ENCODE measurements at places on chromosomes 5 and 9.

DNA sequence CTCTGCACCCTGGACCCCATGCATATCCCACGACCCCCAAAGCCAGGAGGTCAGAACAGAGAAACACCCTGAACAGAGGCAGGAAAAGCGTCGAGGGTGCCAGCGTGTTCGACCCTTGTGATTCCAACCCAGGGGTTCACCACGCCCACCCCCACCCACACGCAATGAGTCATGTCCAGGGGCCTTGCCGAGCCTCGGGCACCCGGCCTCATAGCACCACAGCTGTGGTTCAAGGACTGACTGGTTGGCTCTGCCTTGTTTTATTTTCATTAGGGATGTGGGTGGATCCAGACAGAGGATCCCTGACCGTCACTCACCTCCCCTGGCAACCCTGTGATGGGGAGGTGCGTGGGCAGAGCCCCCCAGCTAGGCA, 9.5 kb upstream of the QSOX2 start:
- no peak for DNase-seq

DNA sequence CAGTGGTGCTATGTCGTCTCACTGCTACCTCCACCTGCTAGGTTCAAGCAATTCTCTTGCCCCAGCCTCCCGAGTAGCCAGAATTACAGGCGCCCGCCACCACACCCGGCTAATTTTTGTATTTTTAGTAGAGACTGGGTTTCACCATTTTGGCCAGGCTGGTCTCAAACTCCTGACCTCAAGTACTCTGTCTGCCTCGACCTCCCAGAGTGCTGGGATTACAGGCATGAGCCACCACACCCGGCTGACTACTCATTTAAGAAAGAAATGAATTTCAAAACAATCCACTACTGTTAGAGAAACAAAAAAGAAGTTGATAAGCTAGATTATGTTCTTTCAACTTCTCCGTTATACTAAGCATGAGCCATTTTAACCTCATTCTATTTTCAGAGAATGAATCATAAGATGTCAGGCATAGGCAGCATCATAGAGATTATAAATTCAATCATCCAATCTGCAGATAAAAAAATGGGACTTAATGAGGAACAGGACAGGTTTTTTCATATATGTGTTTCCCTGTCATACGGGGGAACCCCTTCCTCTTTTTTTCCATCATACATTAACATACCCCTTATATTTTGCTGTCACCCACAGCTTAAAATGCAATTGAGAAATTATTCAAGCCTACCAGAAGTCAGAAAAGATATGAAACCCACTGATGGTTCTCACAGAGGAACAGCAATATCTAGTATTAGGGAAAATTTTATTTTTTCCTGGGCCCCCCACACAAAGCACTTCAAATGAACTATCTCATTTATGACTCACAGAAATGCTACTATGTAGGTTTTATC, 26.5 kb upstream of the ADRB2 start:
- no peak for DNase-seq

DNA sequence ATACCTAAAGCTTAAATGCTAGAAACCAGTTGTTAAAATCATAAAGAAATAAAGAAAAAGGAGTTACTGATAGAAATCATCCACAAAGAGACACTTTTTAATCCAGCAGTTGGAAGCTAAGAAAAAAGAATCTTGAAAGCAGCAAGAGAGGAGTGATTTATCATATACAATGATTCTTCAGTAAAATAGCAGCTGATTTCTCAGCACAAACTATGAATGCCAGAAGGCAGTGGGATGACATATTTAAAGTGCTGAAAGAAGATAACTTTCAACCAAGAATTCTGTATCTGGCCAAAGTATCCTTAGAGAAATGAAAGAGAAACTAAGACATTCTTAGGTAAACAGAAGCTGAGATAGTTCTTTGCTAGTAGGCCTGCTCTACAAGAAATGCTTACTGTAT, 366.0 kb downstream of the HTR1A start:
- no peak for DNase-seq

- DNase-seq: no peak
Measured at GRCh38 chr5:143772621-143773020, 39.3 kb upstream of the HMHB1 start.

GRCh38 chr5:176692326-176692725, 45.0 kb downstream of the TSPAN17 start:
- no peak for DNase-seq

DNA sequence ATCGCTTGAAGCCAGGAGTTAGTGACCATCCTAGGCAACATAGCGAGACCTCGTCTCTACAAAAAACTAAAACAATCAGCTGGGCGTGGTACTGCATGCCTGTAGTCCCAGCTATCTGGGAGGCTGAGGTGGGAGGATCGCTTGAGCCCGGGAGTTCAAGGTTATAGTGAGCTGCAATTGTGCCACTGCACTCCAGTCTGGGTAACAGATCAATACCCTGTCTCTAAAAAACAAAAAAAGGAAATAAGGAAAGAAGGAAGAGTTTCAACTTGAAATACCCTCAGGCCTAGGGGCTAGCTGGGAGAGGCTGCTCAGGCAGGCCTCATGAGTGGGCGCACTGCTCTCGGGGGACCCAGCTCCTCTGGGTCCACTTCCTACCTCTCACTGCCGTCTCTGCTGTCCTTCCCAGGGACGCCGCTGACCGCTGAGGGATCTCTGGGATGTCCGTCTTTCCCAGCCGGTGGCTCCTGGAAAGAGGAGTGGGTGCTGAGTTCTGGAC, 56.4 kb downstream of the PRRT1B start:
- DNase-seq: no peak

GRCh38 chr9:134272302-134273023, 53.8 kb upstream of the RXRA start:
- DNase-seq: no peak

DNA sequence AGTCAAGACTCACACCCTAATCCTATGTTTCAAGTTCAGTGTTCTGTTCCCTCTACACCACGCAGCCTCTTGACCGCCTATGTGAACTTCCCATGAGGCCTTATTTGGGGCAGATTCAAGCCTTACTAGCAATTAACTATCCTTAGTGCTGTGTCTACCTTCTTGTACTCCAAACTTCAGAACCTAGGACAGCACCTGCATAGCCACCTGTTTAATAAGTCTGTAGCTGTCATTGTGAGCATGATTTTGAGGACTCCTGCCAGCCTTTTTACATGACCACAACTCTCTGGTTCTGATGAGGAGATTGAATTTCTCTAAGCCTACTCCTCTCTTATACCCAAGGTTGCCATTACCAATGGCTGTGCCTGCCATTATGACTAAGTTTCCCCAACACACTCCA, 50.8 kb upstream of the PCSK1 start:
- no peak for DNase-seq

GRCh38 chr9:137313326-137313936, 11.4 kb upstream of the NRARP start:
- DNase-seq: no peak

DNA sequence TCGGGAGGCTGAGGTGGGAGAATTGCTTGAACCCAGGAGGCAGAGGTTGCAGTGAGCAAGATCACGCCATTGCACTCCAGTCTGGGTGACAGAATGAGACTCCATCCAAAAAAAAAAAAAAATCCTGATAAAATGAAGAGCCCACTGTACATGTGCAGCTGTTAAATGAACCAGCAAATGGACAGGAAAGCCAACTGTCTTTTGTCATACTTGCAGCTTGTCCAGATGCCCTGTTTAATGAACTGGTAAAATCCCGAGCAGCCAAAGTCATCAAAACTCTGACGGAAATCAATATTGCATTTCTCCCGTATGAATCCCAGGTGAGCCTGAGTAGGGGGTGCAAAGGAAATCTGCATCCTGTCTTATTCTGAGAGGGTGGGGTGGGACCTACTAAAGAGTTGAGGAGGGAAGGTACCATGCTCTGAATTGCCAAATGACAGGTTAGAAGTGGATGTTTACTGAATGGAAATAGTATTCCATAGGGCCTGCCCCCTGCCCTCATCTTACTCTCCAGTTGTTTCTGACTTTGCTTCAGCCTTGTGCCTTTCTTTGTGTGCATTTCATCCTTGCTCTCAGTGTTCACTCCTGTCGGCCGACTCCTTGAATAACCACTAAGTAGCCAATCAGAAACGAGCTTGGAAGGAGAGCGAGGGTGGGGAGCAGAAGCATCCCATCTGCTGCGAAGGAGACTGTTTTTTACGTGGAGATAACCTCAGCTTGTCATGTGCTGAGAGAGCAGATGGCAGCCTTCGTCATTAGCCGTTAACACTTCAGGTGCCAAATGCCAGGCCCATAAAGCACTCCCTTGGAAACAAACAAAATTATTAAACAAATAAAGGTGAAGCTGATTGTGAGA, 45.7 kb upstream of the CFAP157 start:
- no peak for DNase-seq

- DNase-seq: no peak
Measured at GRCh38 chr9:112041536-112042243, 133.4 kb downstream of the SUSD1 start.

DNA sequence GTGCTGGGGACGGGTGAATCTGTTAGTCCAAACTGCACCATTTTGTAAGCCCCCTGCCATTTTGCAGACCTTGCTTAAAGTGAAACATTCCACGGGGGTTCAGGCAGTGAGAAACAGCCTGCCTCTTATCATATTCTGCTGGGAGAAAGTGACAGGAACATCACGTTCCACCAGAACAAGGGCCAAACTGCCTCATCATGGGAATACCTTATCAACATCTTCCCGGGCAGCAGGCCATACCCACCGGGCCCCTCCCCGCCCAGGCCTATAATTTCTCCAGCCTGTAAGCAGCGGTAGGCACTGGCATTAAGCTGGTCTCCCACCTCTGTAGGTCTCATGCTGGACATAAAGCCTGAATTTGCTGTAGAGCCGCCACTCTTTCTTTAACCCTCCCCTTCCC, 1.5 kb upstream of the CFAP77 start:
- DNase-seq: no peak

GRCh38 chr9:98913705-98914104, 30.0 kb upstream of the COL15A1 start:
- no peak for DNase-seq

DNA sequence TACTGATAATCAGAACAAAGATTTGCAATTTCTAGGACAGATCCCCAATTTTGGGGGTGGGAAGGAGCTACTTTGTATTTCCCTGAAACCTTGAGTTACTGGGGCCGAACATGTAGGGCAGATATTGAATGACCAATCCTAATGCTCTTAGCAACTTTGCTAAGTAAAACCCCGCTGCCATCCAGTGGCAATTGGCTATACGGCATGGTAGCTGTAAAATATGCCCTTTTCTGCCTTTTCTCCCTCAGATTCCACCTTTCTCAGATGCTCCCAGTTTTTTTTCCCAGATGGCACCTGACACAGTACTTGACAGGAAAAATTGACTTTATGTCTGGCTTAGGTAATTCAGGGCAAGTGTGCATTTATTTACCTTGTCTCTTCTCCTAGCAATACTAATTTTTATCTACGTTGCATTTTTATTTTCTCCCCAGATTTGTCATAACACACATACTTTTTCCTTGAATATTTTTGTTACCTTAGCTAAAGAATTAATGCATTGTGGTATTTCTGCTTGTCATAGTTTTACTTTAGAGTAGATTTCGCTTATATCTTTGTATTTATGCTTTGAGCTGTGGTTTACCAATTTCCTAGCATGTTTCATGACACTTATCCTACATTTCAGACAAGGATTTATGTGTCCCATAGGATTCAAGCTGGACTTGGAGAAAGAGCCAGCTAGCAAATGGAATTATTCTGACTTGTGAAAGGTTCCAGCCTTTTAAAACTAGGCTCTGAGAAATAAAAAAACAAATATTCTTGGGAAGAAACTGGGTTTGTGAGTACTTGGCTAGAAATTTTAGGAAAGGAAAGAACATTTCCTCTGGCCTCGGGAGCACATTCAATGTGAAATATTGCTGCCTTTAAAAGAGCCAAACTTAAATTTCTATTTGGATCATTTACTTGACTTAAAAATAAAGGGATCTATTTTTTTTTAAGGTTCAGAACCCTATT, 37.4 kb downstream of the PIK3R1 start:
- DNase-seq: peak; percentile 65

- no peak for DNase-seq
Measured at GRCh38 chr5:10153394-10153793, 96.3 kb downstream of the ATPSCKMT start.

DNA sequence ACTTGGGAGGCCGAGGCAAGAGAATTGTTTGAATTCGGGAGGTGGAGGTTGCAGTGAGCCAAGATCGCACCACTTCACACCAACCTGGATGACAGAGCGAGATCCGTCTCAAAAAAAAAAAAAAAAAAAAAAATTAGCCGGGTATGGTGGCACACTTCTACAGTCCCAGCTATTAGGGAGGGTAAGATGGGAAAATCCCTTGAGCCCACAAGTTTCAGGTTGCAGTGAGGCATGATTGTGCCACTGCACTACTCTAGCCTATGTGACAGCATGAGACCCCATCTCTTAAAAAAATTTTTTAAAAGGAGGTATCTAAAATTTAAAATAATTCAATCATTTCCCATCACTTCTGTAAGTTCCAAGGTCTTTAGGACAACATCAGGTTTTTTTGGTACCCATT, 26.0 kb downstream of the PSIP1 start:
- DNase-seq: no peak

GRCh38 chr9:68540712-68541535, at the start of gene TMEM252:
Gene TMEM252, minus strand, starts transcription at chr9:68540883. Its CDS starts 69 bp downstream, at chr9:68540814.
- no peak for DNase-seq

DNA sequence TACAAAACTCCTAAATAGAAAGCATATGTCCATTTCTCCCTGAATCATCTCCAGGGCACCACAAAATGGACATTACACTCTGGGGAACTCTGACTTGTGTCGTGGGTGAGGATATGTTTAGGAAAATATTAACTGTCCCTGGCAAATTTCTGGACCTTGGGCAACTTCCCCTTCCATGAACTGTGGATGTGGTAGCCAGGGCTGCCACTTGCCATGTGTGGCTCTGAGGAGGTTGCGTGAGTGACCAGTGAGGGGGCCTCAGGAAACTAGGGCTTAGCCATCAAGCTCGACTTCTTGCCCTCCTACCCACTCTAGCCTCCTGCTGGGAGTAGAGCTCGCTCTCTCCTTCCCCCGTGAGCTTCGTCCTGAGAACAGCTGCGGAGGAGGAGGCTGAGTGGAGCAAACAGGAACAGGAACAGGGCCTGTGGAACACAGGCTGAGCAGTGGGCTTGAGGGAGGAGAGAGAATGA, 13.8 kb upstream of the STC2 start:
- DNase-seq: no peak

DNA sequence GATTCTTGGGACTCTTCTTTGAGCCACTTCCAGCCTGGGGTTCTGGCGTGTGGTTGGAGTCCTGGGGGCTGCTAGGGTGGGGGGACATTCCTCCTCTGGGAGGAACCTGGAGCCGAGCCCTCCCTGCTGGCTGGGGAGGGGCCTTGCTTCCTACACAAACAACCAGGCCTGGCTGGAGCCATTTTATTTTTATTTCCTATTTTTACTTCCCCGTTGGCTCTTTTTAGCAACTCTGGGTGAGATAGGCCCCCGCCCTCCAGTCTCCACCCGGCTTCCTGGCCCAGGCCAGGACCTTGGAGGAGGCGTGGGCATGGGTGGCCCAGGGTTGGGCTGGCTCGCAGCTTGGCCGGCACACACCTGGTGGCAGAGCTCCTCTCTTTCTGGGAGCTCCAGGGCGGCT, 15.1 kb downstream of the RXRA start:
- DNase-seq: no peak

GRCh38 chr5:165457859-165458481, 1952.6 kb downstream of the MAT2B start:
- DNase-seq: no peak
